ENCODE measurements at places on chromosomes 5 and 9.

DNA sequence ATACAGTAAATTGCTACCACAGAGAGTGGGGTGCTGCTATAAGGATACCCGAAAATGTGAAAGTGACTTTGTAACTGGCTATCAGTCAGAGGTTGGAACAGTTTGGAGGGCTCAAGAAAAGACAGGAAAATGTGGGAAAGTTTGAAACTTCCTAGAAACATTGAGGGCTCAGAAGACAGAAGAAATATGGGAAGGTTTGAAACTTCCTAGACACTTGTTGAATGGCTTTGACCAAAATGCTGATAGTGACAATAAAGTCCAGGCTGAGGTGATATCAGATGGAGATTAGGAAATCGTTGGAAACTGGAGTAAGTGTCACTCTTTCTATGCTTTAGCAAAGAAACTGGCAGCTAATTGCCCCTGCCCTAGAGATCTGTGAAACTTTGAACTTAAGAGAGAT, 1158.6 kb upstream of the CDH6 start:
- no peak for DNase-seq

- no peak for DNase-seq
Observed at GRCh38 chr9:10613419-10613818, 617 bp upstream of the PTPRD start.

DNA sequence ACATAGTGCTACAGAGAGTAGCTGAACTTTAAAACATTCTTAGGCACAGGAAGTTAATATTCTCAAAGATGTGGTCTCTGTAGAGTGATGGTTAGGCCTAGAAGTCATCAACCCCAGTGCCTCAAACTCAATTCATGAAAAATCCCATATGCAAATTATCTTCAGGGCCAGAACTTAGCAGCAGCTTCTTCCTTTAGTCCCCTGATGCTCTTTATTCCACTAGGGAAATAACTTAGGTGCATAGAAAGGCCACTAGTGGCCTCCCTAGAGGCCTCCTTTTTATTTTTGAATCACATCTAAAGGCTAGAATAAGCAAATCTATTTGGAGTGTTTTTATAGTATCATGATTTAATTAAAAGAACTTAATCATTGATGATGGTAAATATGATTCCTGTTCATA, 88.3 kb downstream of the GIN1 start:
- DNase-seq = peak; percentile 19

DNA sequence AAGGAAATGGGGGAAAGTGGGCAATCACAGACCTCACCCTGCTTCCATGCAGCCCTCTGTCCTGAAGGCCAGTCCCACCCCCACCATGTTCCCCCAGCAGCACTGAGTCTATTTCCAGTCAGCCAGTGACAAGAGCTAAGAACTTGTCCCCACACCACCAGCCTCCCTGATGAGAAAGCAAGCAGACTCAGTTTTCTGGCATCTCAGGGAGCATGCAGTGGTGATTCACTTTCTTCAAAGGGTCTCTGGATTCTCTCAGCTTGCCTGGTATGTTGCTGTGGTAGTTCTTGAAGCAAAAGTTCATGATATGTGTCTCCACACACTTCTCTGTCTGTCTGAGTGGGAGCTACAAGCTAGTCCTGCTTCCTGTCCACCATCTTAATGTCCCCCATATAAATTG, 799.9 kb upstream of the TYRP1 start:
- no peak for DNase-seq

DNA sequence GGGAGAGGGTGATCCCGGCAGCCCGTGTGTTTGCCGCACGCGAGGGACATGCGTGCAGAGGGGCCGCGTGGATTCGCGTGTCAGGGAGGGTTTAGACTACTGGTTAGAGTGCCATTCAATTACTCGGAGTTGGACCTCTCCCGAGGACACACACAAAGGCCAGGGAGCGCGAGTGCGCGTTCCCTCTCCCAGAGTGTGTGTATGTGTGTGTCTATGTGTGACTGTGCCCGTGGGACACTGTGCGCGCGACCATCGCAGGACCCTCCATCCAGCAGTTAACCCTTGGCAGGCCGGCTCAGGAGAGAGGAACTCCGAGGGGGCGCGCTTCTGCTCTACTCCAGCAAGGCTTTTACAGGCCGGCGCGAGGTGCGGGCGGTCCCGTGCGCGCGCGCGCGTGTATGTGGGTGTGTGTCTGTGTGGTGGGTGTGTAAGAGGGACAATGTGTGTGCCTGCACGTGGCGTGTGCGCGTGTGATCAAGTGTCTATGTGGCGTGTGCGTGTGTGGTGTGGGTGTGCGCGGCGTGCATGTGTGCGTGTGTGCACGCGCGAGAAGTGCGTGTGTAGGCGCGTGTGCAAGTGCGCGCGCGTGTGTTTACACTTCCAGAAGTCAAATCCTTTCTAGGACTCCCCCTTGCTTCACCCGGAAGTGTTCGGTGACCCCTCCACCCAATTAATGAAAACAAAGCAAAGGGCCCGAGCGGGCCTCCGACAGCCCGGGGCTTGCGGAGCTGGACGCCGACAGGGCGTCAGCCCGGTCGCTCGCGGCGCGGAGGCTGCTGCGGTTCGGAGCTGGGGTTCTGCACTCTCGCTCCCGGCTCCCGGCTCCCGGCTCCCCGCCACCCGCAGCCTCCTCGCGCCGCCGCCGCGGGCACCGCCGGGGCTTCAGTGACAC, 75.3 kb upstream of the TBCA start:
- DNase-seq = peak; percentile 40

DNA sequence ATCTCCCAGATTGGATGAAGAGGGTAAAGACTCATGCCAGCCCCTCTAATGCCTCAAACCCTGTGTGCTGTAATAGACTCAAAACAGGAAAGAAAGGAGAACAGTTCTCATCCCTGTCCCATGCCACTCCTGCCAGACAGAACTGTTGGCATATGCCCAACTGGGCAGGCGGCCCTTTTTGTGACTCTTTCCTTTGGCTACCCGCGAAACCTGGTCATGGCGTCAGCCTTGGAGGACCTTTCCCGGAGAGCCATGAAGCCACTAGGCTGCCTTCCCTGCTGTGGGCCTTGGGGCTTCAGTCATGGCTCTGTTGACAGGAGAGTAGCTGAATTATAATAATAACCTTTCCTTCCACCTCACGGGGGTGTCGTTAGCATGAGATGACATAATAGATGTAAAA, 75.9 kb upstream of the SEMA6A start:
- DNase-seq = no peak

- no peak for DNase-seq
Observed at GRCh38 chr9:108860354-108860753, 1.7 kb upstream of the ACTL7A start.

DNA sequence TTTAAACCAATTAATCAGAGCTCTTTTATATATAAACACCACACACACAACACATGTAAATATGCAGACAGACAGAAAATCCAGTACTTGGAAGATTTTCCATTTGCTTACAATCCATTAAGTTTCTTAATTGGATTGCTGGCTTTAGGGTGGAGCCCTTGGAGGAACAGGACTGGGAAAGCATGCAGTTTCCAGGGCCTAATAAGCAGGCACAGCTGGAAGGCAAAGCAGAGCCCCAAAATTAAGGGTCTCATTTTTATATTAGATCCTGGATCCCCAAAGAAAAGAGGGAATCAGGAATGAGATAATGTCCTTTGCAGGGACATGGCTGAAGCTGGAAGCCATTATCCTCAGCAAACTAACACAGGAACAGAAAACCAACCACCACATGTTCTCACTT, 13.1 kb upstream of the SMC2 start:
- no peak for DNase-seq

DNA sequence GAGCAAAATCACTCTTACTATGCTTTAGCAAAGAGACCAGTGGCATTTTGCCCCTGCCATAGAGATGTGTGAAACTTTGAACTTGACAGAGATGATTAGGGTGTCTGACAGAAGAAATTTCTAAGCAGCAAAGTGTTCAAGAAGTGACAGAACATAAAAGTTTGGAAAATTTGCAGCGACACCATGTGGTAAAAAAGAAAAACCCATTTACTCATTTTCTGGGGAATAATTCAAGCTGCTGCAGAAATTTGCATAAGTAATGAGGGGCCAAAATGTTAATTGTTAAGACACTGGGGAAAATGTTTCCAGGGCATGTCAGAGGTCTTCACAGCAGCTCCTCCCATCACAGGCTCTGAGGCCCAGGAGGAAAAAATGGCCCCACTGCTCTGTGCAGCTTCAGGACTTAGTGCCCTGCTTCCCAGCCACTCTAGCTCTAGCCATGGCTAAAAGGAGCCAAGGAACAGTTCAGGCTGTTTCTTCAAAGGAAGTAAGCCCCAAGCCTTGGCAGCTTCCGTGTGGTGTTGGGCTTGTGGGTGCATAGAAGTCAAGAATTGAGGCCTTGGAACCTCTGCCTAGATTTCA, 6.1 kb upstream of the AP3B1 start:
- peak; percentile 50 for DNase-seq

GRCh38 chr9:89079391-89079790, 88.1 kb downstream of the S1PR3 start:
- DNase-seq = no peak

GRCh38 chr9:125540497-125540896, 166.5 kb downstream of the MAPKAP1 start:
- DNase-seq = no peak

GRCh38 chr5:59296317-59297264, 596.9 kb downstream of the PDE4D start:
- peak; percentile 20 for DNase-seq

DNA sequence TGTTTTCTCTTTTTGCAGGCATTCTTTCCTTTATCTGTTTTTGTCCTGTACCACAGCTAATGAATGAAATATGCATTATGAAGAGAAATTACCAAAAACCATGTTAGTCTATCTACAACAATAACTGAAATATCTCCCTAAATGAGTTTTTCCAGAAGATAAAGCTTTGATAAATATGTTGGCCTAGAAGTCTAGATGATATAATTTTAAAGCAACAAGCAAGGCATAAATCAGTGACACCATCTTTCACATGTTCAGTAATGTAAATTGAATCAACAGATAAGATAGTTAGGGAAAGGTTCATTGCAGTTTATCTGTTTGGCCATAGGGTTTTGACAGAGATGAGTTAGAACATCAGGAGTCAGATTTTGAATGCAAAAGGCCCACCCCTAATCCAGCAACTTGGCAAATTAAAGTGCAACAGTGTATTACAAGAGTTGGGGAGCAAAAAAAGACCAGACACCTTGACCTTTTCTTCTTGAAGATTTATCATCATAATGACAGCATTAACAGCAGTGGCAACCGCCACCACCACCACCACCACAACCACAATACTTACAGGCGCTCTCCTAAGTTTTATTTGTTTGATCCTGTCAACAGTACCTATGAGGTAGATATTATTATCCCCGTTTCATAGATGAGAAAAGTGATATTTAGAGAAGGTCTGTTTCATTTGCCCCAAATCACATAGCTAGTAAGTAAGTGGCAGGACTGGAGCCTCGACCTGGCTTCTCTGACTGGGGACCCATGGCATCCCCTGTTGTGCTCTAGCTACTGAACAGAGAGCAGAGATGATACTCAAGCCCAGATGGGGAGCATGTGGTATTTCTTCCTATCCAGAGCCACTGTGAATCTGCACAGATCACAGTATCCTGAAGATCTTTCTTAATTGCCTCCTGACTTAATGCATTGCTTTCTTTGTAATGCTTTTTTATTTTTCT, 122.8 kb upstream of the DHFR start:
- no peak for DNase-seq

- no peak for DNase-seq
Observed at GRCh38 chr9:136622538-136622948, 40.2 kb upstream of the EGFL7 start.

- DNase-seq = no peak
Observed at GRCh38 chr5:179415291-179416060, 70.2 kb upstream of the ADAMTS2 start.

- no peak for DNase-seq
Observed at GRCh38 chr5:34498572-34498971, 157.6 kb upstream of the RAI14 start.

DNA sequence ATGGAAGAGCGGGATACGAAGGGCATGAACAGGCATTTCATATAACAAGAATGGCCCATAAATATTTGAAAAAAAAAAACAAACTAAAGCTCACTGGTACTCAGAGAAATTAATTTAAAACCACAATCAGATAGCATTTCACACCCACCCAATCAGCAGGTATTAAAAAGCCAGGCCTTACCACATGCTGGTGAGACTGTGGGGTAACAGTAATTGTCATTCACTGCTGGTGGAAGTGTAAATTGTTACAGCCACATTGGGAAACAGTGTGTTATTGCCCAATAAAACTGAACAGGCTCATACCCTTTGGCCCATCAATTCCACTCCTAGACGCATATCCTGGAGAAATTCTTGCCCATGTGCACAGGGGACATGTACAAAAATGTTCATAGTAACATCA, 66.0 kb downstream of the PLAC8L1 start:
- peak; percentile 73 for DNase-seq

- no peak for DNase-seq
Observed at GRCh38 chr5:102722931-102723330, 32.2 kb upstream of the PAM start.

DNA sequence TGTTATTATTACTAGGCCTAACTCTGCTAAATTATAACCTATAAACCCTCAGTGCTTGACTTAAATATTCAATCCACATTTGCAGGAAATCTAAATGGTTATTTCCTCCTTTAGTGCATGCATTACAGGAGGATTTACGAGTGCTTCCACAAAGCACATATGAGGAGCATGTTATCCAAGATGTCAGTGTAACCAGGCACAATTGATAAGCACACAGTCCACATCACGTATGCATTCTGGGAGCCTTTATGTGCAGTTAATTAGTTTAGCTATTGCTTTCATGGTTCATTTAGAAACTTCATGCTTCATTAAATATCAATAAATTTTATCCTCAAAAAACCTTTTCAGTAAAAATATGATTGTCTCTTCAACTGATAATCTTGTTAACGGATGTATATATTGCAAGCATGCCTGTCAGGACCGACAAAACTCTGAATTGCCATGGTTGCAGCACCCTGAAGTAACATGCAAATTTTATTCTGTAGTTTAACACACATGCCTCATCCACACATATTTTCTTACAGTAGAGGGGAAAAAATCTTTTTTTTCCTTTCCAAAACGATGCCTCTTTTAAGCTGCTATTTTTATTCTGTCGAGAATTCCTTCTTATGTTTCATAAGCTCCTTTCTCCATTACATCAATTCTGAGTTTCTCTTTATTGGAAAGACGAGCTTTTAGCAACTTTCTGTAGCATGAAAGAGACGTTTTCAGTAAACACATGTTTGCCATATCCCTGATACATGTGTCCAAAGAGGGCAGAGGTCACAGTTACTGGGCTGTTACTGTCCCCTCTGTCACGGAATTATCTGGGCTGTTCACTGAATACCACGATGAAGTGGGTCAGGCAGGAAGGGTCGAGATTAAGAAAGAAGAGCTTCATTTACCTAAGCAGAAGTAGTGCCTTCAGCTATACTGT, 142.0 kb downstream of the GLIS3 start:
- DNase-seq = no peak

GRCh38 chr9:34047864-34048726, 592 bp downstream of the UBAP2 start:
- DNase-seq = peak; percentile 83

Measured in hematopoietic multipotent progenitor cell treated with erythropoietin and hydrocortisone succinate and interleukin-3 and kit ligand, for 6 days (in vitro differentiated cells).